ENCODE measurements at places on chromosomes 3 and 15.

- no peak for DNase-seq
These were observed 246.1 kb downstream of the TBL1XR1 start for GRCh38 chr3:176951144-176951543.

DNA sequence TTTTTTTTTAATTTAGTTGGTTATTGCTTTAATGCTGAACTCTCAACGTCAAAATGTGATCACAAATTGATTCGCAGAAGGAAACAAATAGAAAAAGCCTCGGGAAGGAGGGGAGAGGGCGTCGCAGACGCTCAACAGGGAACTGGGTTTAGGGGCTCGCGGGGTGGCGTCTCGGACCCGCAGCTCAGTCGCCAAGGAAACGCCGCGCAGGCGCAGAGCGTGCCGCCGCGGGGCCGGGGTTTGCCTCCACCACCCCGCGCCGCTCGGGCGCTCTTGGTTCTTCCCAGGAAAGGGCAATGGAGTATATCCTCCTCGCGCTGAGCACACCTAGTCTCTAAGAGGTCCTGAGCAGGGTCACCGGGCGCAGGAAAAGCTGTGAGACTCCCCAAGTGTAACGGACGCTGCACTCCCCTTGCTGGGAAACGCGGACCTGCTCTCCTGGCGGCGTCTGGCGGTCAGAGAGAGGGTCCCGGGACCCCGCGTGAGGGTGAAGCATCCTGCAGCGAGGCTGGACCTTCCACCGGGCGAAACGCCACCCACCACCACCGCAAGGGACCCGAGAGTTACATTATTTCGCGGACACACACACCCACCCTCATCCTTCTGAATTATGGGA lies 753 bp downstream of the PLCH1 start:
- peak; percentile 81 for DNase-seq

DNA sequence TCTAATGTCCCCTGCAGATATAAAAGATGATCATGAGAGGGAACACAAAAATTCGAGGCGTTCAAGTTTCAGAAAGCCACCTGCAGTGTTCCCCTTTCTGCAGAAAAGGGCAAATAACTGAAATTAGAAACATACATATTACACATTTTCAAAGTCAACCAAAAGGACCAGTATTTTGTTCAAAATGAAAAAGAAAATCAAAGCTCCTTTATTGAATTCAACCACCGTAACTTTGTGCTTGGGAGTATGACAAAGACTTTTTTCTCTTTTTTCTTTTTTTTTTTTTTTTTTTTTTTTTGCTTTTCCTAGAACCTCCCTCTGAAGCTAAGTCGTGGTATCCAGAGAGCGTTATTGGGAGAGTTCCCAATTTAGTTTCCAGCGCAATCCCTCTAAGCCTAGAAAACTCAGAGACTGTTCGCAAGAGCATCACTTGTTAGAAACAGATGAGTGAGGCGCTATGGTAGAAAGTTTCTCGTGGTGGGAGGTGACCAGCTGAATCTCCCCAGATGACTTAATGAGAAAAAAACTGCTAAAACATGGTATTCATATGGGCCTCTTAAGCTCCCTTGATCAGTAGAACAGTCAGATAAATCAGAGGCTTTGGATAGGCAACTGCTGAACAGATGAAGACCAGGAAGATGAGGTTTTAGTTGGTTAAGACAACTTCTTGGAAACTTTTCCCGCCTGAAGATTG lies 77.4 kb downstream of the MB21D2 start:
- DNase-seq, result no peak

DNA sequence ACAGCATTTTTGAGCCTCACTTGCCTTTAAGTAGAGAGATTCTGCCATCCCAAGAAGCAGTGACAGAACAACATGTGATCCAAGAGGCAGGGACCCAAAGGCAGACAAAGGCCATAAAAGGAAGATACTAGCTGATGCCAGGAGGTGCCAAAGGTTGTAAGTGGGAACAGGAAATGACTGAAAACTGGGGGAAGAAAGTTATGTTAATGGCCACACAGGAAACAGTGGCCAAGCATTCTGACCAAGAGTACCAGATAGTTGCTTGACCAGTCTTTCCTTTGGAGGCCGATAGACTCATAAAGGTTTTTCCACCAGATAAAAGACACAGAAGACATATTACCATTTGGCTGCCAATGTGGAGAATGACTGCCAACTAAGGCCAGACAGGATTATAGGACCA lies 274.5 kb upstream of the PEX5L start:
- DNase-seq, result no peak

DNA sequence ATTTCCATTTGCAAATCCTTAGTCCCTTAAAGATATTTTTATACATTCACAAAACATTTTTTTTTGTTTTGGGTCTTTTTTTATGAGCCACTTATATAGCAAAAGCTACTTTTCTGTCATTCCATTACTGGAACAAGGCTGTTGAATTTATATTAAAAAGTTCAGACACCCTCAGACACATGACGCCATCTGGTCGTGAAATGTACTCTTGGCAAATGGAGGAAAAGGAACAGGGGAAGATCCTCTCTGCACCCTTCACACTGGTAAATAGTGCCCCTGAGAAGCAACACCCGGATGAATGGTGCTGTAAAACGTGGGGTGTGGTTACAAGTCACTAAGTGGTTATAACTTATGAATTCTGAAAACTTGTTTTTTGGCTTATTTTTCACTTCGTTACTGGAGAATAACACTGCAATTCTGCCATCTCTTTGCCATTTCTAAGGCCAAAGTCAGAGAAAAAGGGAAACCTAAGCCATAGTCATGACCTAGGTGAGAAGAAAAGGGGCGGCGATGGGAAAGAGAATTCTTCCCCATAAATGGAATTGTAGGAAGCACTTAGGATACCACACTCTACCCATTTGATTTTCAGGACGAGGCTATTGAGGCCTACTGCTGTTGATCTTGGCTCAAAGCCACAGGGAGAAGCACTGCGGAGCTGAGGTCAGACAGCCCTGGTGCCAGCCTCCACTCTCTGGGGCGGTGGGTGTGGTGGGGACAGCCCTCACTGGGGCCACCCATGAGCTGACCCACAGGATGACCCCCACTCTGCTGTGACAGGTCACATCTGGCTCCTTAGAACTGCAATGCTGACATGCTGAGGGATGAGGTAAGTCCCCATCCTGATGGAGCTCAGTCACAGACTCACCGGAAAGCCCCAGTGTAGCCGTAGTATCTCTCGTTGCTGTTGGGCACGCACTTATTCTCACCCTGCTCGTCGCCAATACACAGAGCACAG lies 21.9 kb downstream of the LTF start:
- DNase-seq, result no peak

GRCh38 chr15:41047474-41047873 lies 68.6 kb downstream of the INO80 start:
- DNase-seq, result no peak

GRCh38 chr15:79431636-79432344 lies at the start of gene MINAR1:
Gene MINAR1, plus strand, starts transcription at chr15:79432336. Its CDS starts 23,812 bp downstream, at chr15:79456148.
- peak; percentile 18 for DNase-seq

DNA sequence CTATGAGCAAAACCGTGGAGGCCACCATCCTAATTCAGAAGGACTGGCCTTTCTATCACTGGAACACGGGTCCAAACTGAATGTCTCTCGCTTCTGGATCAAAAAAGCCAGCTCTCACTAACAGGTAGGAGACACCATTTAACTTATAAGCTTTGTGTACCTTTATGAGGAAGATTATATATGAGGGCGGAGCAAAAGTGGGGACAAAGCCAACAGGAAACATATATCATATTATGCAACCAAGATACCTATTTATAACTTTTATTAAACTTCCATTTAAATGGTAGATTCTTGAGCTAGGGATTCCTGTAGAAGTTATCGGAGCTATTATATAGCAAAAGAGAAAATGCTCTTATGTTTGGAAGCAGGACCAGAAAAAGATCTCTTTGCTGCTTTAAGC lies 78.4 kb downstream of the IGF2BP2 start:
- DNase-seq, result no peak

- DNase-seq, result no peak
These were observed 10.5 kb downstream of the PTX3 start for GRCh38 chr3:157447026-157447694.

- DNase-seq, result no peak
These were observed 369.0 kb downstream of the SV2B start for GRCh38 chr15:91468871-91469580.

DNA sequence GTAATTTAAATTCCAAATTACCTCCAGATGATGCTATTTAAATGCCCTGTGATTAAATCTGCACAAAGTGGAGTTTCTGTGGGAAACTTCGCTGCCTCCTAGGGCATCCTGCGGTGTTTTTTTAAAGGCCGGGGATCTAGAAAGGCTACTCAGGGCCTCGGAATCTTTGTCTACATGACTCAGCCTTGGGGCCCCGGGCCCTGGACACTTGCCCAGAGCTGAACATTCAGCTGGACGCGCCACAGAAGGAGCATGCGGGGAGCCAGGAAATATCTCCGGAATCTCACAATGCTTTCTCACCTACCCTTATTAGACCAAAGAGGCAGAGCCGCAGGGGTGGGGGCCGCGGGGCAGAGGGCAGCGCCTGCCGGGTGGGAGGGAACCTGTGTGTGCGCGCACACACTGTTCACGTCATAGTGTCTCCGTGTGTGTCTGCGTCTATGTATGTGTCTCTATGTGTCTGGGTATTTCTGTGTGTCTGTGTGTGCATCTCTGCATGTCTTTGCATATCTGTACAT lies 145.5 kb upstream of the TPM1 start:
- no peak for DNase-seq

GRCh38 chr3:143590660-143591059 lies 257.6 kb downstream of the SLC9A9 start:
- no peak for DNase-seq

DNA sequence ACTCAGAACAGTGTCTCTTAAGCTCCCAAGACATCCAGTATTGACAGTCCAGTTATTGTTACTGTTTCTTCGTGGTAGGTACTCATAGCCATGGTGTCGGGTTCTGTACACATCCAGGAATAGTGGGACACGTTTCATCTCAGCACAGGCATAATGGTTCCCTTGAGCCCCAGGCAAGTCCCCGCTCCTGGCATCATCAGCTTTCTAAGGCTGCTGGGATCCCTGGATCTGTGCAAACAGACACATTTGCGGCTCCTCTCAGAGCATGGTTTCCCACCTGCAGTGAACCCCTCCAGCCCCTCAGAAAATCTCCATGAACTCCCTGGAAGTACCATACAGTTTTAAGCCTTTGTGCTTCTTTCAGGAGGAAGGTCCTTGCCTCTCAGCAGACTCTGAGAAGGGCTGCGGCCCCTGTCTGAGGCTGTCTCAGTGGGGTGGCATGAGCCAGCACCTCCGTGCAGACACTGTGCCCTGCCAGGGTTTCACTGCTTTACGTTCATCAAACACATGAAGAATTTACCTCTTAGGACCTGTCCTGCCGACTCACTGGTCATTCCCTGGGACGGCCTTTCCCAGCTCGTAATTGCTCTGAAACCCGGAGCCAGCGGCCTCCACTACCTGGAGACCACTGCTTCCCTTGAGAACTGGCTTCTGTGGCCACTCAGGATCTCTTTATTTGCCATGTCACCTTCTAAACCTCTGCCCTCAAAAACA lies 124.9 kb downstream of the LRRK1 start:
- DNase-seq, result no peak

GRCh38 chr3:164408326-164408725 lies 670.0 kb downstream of the SI start:
- no peak for DNase-seq

All from NCI-H2081 (cell line).